ENCODE measurements at places on chromosomes 13 and 19. TPM values are rescaled to one million over a fixed set of nuclear protein-coding genes. Genes with fewer than 3 reads are reported as not detected.

Gene TTYH1
- 0.31 TPM for total RNA-seq

Gene ALOX5AP
- total RNA-seq = 48.2 TPM

Gene ZNF443
- total RNA-seq = 2.3 TPM

Gene SULT2A1
- not detected for total RNA-seq

Gene KCNN1
- total RNA-seq = under 0.01 TPM

Gene CELF5
- total RNA-seq = not detected

Gene ADGRE3
- total RNA-seq = 0.63 TPM

Gene CD79A
- 47.3 TPM for total RNA-seq

Gene CCL25
- total RNA-seq = not detected

Gene ZNF541
- 0.21 TPM for total RNA-seq

Gene ZNF547
- total RNA-seq = 1.0 TPM

Gene PRKCG
- 0.10 TPM for total RNA-seq

Gene HNRNPUL1
- total RNA-seq = 171 TPM

Gene PPM1N
- 4.3 TPM for total RNA-seq

Gene SIRT2
- total RNA-seq = 50.7 TPM

Gene ADAMTS10
- total RNA-seq = 29.5 TPM

Gene TMEM59L
- not detected for total RNA-seq

Gene ZSCAN1
- not detected for total RNA-seq

Gene FBXO27
- total RNA-seq = not detected

Gene GZMM
- 63.7 TPM for total RNA-seq

Gene KIR3DL2
- total RNA-seq = 0.84 TPM

Gene MAP1S
- total RNA-seq = 18.8 TPM

Gene ZNF234
- 2.2 TPM for total RNA-seq

Gene BRSK1
- total RNA-seq = 0.52 TPM

Gene WDR62
- total RNA-seq = 1.4 TPM

Gene CDX2
- not detected for total RNA-seq

Gene TMEM150B
- total RNA-seq = 2.0 TPM

Gene EPSTI1
- total RNA-seq = 14.9 TPM

Gene COL4A1
- total RNA-seq = 0.21 TPM

Gene CNFN
- total RNA-seq = not detected

Gene ATP4A
- not detected for total RNA-seq

Gene ZFR2
- 0.21 TPM for total RNA-seq

Gene LGI4
- 0.31 TPM for total RNA-seq

Gene FGF22
- total RNA-seq = 0.10 TPM

Gene TSKS
- total RNA-seq = 0.31 TPM

Gene ATP4B
- not detected for total RNA-seq

Gene SPART
- 30.6 TPM for total RNA-seq

Gene PRDX2
- 55.5 TPM for total RNA-seq

Gene RNF17
- total RNA-seq = not detected

Gene RDH8
- total RNA-seq = 0.10 TPM

Gene CGB3
- not detected for total RNA-seq

Gene NOTCH3
- 0.31 TPM for total RNA-seq
